ENCODE measurements at places on chromosomes 6 and 20.

DNA sequence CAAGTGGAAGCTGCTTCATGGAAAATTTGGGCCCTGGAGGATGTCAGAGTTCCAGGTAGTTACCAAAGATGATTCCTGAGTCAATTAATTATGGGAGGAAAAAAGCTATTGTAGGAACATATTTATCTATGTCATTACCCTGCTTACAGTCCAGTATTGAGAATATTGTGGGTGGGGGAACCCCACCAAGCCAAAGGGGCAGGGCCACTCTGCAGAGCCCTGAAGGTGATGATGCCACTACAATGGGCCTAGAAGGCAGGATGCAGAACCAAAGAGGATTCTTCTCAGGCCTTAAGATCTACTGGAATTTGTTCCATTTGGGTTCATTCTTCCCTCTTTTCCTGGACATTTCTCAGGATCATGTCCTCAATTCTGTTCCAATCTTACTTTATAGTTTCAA, 375.2 kb upstream of the MARCKS start:
- ATAC-seq, result no peak

- ATAC-seq, result no peak
These were observed 360.6 kb upstream of the RUNX2 start for GRCh38 chr6:44967481-44967880.

DNA sequence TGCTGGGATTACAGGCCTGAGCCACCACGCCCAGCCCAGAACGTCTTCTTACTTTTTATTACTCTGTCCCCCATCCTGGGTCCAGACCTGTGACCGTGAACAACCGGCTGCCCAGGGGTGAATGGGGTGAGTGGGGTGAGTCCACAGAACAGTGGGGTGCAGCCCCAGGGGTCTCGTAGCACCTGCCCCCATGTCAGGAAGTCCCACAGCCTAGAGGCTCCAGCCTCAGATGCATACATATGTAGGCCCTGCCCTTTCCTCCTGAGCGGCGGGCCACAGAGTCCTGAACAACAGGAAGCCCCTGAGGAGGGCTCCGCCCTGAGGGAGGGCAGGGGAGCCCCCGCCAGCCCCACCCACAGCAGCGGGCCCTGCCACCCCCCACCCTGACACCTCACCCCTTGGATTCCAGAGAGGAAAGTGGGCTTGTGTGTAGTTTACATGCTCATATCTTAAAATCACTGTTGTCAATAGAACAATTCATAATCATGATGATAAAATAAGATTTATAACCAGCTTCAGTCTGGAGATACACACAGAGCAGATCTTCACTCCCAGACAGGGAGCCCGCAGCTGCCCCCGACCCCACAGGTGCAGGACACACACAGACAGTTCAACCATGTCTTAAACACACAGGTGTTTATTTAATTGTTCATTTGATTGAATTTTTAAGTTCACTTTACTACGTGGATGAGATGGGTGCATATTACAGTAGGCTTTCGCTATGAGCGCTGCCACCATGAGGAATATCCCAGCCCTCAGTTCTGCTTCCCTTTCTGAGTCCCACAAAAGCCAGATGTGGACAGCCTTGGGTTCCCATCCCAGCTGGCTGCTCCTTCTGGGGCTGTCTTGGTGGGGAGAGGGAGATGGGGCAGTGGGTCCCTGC, 12.4 kb upstream of the GMEB2 start:
- ATAC-seq, result peak; percentile 59

DNA sequence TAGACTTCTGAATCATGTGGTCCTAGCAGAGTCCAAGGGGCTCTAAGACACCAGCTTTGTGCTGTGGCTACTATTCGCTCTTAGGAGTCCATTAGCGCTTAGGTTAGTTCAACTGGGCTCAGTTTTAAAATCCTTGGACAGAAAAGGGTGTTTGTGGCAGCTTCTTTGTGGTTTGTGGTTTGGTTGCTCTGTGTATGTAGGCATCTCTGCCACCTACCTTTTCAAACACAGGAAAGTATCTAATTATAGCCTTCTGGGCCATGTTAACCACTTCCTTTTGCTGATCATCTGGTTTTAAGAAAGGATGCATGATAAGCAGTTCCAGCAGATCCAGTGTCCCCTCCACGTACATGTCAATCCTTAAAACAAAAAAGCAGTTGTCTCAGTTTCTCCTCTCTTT, 10.8 kb downstream of the GSTA4 start:
- peak; percentile 90 for ATAC-seq

- ATAC-seq, result no peak
These were observed 108.6 kb downstream of the OPN5 start for GRCh38 chr6:47890326-47890875.

GRCh38 chr6:53899512-53899911, 104.7 kb downstream of the LRRC1 start:
- ATAC-seq, result no peak

DNA sequence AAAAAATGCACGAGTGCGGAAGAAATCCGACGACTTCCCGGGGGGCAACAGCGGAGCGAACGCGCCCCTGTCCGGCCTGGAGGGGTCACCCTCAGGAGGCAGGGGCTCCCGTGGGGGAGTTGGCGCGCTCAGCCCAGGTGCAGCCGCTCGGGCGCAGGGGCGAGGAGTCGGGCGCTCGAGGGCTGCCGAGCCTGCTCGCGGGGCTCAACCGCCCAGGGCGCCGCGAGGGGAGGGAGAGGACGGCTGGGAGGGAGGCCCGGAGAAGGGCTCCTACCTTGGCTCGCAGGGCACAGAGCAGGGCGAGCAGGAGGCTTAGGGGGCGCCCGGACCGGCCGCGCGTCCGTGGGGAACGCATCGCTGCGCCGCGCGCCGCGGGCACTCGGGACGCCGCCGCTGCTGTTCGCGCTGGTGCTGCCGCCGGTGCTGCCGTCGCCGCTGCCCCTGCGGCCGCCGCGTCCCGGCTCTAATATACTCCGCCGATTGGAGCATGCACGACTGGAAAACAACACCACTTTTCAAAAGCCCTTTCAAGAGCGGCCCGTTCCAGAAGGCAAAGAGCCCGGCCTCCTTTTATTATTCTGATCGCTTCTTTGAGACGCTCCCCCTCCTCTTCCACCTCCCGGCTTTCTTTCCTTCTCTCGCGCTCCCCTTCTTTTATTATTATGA, 490 bp downstream of the JAG1 start:
- ATAC-seq, result peak; percentile 5
